Astrocyte of the spinal cord (primary cell): ENCODE measurements at places on chromosomes 2 and 18.

- DNase-seq: peak; percentile 86
These were observed 24.1 kb downstream of the GATA6 start for GRCh38 chr18:22193466-22193865.

DNA sequence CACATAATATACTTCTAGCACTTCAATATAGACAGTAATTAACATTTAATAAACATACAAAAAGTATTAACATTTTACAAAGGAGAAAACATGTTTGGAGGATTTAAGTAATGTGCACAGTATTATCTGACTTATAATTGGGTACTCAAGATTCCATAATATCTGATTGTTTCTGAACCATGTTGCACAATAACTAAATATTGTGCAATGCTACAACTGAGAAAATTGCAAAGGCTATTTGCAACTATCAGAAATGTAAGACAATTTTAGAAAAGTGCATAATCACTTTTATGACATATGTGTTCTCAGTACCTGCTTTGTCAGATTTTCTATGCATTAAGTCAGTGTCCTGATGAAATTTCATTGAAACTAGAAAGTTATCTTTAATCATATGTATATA, 934.6 kb downstream of the SOCS6 start:
- no peak for DNase-seq

DNA sequence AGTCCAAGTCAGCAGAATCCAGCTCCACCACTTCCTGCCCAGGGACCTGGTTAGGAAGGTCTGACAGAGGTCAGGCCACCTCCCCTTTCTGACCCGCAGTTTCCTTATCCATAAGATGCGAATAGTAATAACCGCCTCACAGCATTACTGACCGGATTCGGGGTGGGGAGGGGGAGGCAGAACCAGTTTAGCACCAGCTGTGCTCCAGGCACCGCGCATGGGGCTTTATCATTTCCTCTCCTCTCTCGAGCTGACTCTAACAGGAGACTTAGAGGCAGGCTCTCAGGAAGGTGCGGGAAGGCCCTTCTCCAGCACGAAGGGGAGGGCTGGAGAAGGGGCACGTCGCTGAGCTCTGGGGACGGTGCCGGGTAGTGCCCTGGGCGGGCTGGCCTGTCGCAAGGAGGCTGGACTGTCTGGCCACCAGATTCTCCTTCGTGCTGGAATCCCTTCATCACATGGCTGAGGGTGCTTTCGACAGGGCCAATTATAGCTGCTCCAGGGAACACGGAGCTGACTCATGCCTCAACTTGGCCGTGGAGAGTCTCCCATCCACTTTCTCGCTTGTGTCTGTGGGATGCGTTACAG, 5.7 kb downstream of the EHD3 start:
- peak; percentile 65 for DNase-seq

DNA sequence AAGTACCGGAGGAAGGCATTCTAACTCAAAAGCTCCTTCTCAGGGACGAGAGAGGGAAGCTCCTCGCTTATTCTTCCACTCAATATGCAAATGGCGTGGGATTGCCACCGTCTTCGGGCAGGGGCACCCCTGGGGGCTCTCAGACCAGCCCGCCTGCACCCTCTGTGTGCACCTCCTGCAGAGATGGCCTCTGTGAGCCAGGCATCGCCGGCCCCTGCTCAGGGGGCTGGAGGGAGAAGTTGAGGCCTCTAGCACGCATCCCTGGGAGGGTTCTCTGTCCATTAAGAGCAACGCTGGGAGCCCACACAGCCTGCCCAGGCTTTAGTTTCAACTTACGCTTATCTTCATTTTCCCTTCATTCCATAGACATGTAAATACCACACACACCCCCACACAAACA, 125.3 kb downstream of the MBP start:
- DNase-seq: no peak

DNA sequence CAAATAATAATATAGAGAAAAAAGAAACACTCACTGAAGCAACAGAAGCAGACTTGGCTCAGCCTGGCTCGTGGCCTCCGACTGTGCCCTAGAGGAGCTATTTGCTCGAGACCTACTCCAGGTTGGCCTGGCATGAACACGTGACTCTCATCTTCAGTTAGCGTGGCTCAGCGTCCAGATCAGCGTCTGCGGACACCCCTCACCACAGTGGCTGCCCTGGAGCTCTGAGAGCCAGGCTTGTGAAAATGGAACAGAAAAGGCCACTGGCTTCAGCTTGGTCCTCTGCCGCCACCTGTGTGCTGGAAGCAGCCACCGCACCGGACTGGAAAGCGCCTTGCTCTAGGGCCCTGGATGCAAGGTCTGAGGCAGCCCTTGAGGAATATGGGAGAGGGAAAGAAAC, 1184.0 kb upstream of the GYPC start:
- no peak for DNase-seq

DNA sequence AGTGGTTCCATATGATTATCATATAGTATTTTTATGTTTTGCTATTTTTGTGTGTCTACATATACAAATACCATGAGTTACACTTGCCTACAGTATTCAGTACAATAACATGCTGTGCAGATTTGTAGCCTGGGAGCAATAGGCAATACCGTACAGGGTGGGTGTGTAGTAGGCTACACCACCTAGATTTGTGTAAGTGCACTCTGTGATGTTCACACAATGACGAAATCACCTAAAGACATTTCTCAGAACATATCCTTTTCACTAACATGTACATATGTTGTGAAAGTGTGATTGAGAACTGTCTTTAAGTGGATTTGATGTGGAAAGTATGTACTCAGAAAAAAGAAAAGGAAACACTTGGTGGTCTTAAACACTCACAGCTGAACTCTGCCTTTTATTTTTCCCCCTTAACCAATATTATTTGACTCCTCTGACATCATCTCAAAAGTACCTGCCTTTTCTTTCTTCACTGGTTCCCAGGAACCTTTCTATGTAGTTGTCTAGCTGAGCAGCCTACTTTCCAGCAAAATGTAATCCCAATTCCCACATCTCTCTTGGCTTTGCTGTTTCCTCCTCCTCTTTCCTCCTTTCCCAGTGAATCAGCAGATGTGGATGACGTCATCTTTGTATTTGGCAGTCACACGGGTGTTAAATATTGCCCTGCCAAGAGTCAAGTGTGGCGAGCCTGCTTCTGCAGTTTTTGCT, 47.7 kb downstream of the OSBPL6 start:
- peak; percentile 95 for DNase-seq
